Fibroblast of upper back skin (primary cell): ENCODE measurements at places on chromosomes 13 and 19.

DNA sequence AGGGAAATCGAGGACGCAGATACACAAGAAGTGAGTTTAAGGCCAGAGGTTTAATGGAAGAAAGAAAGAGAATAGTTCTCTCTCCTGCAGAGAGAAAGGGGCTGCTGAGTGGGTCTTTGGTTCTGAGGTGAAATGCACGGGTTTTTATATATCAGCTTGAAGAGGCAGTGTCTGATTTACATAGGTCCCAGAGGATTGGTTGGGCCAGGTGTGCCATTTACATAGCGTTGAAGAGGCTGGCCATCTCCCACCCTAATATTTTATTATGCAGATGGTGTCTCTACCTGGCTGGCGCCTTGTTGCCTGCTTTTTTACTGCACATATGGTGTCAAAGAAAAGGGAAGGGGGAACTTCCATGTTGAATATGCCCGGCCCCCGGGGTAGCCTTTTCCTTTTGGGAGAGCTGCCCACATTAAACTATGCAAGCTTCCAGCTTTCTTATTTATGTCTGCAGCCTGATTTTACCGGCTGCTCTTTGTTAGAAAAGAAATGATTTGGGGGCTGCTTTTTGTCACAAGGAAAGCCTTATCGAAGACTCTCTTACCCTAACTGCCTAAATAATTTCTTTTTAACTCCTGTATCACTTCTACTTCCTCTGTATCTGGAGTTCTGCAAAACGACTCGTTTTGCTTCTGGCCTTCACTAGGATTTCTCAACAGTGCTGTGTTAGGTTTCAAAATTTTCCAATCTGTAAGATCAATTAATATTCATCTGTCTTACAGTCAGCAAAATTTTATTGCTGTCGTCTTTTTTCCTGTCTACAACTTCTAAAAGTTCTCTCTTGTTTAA lies 268.5 kb downstream of the B3GLCT start:
- DNase-seq = no peak

GRCh38 chr13:111050539-111050879 lies 64.6 kb upstream of the ARHGEF7 start:
- DNase-seq = no peak

- no peak for DNase-seq
These were observed 350.1 kb downstream of the LIG4 start for GRCh38 chr13:107865318-107865575.

- DNase-seq = no peak
These were observed 7.8 kb downstream of the PLPP2 start for GRCh38 chr19:283395-283794.

- no peak for DNase-seq
These were observed 741.6 kb downstream of the FGF9 start for GRCh38 chr13:22412452-22412851.

GRCh38 chr13:107205318-107206104 lies 637.6 kb upstream of the ARGLU1 start:
- peak; percentile 52 for DNase-seq

DNA sequence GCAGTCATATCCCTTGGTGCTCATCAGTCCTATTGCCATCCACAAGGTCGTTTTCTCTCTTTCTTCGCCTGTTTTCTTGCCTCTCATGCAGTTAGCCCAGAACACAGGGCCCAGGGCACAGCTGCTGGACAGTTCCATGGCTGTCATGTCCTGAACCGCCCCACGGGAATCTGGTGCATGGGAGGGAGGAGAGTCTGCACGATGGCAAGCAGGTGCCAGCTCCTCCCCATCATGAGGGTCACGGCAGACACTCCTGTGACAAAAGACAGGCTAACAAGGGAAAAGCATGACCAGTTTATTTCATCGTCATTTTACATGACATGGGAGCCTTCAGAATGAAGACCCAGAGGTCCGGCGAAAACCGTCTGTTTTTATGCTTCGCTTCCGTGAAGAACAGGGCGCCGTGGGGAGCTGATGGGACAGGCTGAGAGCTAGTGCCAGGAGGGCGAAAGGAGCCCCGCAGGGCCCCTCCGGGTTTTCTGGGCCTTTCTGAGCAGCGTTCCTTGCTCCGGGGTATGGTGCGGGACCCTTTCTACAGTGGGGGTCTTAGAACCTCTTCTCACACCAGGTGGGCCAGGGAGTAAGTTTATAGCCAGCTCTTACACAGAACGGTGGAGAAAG lies 135.7 kb downstream of the STK24 start:
- DNase-seq = no peak

- no peak for DNase-seq
These were observed 49.8 kb upstream of the TRPC4 start for GRCh38 chr13:37919329-37919880.

DNA sequence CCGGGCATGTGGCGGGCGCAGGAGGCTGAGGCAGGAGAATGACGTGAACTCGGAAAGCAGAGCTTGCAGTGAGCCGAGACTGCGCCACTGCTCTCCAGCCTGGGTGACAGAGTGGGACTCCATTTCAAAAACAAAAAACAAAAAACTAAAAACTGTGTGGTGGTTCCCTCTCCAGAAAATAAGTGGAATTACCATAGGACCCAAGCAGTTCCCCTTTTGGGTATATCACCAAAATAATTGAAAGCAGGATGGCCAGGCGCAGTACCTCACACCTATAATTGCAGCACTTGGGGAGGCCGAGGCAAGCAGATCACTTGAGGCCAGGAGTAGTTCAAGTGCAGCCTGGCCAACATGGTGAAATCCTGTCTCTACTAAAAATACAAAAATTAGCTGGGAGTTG lies 15.7 kb upstream of the LDLR start:
- no peak for DNase-seq

- DNase-seq = no peak
These were observed 5.7 kb upstream of the C5AR1 start for GRCh38 chr19:47303966-47304365.

- DNase-seq = no peak
These were observed 25.1 kb downstream of the CARS2 start for GRCh38 chr13:110680852-110681251.

GRCh38 chr19:47258895-47259555 lies 2.7 kb downstream of the CCDC9 start:
- DNase-seq = no peak

- DNase-seq = no peak
These were observed 209.2 kb downstream of the RBM26 start for GRCh38 chr13:79196843-79197242.

- DNase-seq = no peak
These were observed 69.7 kb upstream of the C1QTNF9B start for GRCh38 chr13:23966691-23967615.

- peak; percentile 10 for DNase-seq
These were observed 70.4 kb downstream of the SLITRK6 start for GRCh38 chr13:85728811-85729210.

DNA sequence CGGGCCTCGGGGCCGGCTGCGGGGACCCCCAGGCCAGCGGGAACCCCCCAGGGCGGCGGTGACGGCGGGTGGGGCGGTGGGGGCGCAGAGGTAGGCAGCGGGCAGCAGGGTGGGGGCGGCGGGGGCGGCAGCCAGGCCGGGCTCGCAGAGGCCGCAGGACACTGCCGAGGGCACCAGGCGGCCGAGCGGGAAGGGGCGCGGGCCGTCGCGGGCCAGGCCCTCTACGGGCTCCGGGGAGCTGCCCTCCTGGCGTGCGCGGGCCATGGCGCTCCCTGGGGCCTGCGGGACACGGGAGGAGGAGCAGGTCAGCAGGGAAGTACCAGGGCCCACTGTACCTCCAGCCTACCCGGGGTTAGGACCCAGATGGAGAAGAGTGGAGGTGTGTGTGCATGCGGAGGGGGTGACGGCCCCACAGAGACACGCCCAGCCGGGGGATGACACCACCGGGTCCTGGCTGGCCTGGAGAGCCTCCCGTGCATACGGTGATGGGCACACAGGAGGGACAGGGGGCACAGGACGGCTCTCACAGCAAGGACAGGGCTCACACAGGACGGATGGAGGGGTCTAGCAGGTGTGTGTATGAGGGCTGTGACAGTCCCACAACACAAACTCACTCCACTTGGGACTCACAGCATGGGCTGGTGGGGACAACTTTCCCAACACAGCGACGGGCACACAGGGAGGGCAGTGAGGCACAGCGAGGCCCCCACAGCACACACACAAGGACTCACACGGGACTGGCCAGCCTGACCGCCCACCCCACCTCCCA lies 2.6 kb downstream of the BBC3 start:
- DNase-seq = no peak

DNA sequence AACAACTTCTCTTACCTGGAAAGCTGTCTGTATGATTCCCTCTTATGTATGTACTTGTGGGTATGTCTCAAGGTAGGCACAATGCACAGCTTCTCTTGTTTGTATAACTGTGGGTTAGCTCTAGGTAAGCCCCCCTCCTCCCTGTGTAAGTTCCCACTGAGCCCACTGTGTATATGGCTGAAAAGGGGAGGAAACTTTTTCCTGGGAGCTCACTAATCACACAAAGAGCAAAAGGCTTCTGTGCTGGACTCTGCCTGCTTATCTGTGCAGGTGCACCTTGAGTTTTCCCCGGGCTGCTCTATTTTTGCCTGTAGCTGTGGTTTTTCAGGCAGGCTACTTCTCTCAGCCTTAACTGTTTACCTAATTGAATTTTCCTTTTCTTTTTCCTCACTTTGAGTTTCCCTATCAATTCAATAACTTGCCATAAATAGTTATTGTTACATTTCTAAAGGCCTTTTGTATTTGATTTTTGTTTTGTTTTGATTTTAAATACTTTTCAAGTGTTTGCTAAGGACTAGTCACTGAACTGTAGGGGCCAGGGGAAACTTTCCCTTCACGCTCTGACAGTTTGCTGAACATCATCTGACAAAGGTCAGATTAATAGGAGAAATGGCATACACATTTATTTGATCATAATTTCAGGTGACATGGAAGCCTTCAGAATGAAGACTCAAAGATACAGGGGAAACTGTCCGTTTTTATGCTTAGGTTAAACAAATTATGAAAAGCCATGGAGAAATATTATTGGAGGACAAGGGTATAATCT lies 423.5 kb upstream of the ATXN8OS start:
- no peak for DNase-seq

DNA sequence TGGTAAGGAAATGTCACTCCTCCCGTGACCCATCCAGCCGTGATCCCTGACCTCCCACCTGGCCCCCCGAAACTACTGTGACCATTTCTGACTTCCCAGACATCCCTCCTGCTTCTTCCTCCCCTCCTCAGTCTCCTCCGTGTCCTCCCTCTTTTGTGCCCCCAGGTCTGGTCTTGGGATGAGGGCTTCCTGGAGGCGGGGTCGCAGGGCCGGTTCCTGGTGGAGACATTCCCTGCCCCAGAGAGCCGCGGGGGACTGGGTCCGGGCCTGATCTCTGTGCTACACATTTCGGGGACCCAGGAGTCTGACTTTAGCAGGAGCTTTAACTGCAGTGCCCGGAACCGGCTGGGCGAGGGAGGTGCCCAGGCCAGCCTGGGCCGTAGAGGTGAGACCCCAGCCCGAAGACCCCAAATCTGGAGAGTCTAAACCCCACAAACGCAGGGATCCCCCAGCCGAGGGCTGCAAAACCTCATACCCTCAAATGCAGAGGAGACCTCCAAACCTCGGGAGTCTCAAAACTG lies 5.0 kb downstream of the KIRREL2 start:
- no peak for DNase-seq

DNA sequence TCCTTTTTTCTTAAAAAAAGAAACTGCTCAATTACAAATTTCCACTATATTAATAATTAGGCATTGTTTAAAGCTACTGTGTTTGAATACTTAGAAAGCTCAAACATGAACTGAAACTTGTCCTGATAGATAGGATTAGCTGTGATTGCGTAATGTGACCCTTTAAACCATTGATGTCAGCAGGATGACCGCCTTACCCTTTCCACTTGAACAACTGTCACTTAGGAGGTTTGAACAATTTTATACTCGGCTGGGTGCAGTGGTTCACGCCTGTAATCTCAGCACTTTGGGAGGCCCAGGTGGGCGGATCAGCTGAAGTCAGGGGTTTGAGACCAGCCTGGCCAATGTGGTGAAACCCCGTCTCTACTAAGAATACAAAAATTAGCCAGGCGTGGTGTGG lies 2.9 kb downstream of the LAMP1 start:
- DNase-seq = no peak

DNA sequence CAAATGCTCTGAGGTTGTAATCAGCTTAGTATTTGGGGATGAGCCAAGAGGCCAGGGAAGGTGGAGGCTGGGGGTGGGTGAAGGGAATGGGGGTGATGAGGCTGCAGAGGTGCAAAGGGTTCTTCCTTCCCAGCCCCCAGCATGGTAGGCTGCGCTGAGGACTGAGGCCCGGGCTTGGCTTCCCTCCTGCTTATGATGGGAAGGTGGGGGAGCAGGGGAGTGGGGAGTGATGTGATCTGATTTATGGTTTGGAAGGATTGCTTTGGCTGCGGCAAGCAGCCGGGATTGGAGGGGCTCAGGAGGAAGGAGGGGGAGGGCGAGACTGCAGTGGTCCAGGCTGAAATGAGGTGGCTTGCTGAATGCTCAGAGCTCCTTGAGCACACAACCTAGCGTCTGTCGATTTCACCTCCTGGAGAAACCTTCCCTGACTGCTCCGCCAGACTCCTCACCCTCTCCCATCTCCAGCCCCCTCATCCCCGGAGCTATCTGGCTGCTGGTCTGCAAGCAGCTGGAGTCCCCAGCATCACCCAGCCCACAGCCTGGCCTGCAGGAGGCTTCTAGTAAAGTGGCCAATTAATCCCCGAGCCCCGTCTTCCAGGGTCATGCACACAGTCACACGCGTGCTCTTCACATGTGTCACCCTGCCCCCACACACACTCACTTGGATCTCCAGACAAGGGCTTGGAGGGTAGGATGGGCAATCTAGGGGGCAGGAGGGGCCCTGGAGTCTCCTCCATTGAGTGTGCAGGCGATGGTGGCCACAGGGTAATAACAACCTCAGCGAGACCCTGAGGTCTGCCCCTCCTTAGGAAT lies 757 bp upstream of the CLEC11A start:
- peak; percentile 73 for DNase-seq

DNA sequence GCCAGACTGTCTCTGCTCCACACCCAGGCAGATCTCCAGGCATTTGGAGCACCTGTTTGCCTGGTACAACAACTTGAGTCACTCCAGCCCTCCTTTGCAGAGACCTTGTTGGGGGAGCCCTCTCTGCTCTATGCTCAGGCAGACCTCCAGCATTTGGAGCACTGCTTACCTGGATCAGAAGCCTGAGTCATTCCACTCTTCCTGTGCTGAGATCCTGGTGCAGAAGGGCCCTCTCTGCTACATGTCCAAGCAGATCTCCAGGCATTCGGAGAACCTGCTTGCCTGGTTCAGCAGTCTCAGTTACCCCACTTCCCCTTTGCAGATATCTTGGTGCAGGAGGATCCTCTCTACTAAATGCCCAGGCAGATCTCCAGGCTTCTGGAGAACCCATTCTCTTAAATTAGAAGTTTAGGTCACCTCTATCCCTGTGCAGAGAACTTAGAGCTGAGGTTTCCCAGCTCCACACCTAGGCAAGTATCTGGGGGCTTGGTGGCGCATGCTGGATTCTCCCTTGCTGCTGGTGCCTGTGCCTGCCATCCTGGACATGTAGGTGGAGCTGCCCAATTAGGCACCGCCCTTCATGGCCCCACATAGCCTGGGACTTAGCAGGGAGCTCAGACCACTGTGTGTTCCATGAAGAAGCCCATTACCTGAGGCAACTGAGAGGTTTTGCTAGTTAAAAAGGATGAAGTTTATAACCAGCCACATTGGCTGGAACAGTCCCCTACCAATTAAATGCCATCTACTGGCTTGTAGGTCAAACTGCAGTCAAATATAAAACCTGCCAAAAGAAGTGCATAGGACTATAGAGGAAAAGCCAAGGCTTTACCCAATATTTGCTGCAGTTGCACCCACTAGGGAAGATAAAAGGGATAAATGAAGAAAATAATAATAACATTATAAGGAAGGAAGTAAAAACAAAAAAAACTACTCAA lies 97.6 kb upstream of the SLITRK6 start:
- DNase-seq = no peak

- DNase-seq = no peak
These were observed 59.5 kb downstream of the SLC7A1 start for GRCh38 chr13:29535663-29536655.
